ENCODE measurements at places on chromosomes 7 and 10. TPM values are rescaled to one million over a fixed set of nuclear protein-coding genes. Genes with fewer than 3 reads are reported as not detected.

C10orf53 gene
- total RNA-seq = not detected

NUDT13 gene
- total RNA-seq = 0.86 TPM

BEND7 gene
- total RNA-seq = not detected

IQUB gene
- not detected for total RNA-seq

CTAGE8 gene
- total RNA-seq = 1.6 TPM

AQP1 gene
- 0.35 TPM for total RNA-seq

NKX1-2 gene
- not detected for total RNA-seq

SRRT gene
- 246 TPM for total RNA-seq

All from T-helper 17 cell (primary cell).